ENCODE measurements at places on chromosomes 5 and 9.

GRCh38 chr9:113963696-113964494 lies 87.8 kb downstream of the ZNF618 start:
- DNase-seq = no peak

DNA sequence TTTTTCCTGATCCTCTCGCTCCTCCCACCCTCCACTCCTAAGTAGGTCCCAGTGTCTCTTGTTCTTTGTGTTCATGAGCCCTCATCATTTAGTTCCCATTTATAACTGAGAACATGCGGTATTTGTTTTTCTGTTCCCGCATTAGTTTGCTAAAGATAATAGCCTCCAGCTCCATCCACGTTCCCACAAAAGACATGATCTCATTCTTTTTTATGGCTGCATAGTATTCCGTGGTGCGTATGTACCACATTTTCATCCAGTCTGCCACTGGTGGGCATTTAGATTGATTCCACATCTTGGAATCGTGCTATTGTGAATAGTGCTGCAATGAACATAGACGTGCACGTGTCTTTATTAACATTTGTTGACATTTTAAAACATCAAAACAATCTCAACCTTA lies 34.2 kb upstream of the CACNA1B start:
- DNase-seq = no peak

DNA sequence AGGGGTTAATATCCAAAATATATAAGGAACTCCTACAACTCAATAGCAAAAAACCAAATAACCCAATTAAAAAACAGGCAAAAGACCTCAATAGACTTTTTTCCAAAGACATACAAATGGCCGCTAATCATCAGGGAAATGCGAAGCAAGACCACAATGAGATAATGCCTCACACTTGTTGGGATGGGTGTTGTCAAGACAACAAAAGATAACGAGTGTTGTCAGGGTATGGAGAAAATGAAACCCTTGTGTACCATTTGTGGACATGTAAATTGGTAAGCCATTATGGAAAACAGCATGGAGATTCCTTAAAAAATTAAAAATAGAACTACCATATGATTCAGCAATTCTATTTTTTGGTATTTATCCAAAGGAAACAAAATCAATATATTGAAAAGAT lies 620.2 kb downstream of the ACTL7B start:
- DNase-seq = no peak

DNA sequence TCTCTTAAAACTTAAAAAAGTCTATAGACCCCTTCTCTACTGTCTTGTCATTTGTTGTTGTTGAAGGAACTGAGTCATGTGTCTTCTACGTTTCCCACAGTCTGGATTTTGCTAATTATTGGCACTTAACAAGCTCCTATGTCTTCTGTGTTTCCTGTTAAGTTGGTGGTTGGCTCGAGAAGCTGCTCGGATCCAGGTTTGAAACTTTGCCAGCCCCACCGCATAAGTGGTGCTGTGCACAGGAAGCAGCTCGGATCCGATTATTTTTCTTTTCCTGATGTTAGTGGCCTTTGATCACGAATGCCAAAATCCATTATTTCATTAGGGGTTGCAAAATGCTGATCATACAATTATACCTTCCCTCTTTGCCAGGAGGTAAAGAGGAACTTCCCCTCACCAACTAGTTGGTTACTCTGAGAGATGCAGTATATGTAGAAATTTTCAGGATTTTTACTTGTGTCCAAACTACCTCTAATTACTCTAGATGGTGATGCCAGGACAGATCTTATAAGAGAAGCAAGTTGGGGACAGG lies 186.5 kb downstream of the NSG2 start:
- DNase-seq = no peak

DNA sequence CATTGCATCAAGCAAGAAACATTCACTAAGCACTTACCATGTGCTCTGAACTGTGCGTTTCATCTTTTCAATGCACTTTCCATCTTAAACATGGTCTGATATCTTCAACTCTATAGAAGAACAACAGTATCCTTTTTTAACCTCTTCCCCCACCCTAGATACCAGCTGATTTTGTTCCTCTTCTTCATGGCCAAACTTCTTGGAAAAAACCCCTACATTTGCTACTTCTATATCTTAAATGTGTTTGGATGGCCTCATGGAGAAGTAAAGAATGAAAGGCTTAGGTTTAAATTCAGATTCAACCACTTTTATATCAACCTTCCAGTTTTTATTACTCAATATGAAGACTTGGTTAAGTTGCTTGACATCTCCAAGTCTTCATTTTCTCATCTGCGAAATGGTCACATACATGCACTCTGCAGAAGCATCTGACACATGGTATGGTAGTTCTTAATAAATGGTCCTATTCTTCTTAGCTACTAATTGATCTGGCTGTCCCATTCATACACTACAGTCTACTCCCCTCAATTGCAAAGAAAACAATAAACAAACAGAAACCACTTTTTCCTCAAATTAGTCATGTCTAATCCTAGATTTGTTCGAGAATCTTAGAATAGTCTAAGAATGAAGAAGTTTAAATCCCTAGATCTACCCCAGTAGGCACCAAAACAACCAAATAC lies 59.4 kb downstream of the FYB1 start:
- no peak for DNase-seq

GRCh38 chr9:94178927-94179326 lies 80.2 kb upstream of the ZNF169 start:
- DNase-seq = no peak
